CD4-positive, alpha-beta T cell treated with Interferon alpha-2 for 1 hour (primary cell): ENCODE measurements at places on chromosomes 13 and 19.
A peak's percentile ranks its signal among the peaks of the same experiment; 100 is the strongest.

DNA sequence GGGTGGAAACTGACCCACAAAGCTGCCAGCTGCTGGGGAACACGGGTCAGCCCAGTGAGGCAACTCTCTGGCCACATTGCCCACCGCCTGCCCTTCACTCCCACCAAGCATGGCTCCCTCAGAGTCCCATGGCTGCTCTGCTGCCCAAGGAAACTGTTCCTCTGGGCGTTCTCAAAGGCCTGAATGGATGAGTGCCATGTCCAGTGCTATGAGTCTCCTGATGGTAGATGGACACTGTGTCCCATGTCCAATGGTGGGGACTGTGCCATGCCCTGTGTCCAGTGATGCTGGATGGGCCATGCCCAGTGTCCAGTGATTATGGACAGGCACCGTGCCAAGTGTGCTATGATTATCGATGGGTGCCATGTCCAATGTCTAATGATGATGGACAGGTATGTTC lies 88.8 kb downstream of the ANKRD10 start:
- DNase-seq, result no peak

GRCh38 chr13:67175836-67176459 lies 54.2 kb downstream of the PCDH9 start:
- DNase-seq, result no peak

DNA sequence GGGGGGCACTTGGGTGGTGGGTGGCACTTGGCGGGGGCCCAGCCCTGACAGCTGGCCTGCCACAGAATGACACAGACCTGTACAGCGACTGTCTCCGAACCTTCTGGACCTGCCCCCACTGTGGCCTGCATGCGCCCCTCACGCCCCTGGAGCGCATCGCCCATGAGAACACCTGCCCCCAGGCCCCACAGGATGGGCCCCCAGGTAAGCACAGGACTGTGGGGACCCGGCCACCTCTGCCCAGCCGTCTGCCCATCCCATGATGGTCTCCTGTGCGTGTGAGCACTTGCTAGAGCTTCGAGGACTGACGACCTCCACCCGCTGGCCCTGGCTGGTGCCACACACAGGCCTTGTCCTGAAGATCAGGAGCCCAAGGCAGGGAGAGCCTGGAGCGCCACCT lies 32.0 kb downstream of the DHX34 start:
- DNase-seq, result no peak

DNA sequence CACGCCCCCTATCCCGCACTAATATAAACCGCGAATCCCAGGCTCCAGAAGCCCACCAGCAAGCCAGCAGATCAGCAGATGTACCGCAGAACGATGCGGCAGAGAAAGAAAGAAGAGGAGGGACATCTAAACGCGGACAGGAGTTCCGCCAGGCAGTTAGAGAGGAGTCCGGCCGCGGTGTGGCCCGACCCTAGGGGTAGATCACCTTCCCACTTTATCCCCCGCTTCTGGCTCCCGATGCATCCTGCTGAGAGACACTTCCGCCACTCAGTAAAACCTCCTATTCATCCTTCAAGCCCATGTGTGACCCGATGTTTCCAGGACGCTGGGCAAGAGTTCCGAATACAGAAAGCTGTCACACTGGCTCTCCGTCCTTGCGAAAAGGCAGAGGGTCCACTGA lies 1046.8 kb downstream of the SLITRK5 start:
- no peak for DNase-seq

DNA sequence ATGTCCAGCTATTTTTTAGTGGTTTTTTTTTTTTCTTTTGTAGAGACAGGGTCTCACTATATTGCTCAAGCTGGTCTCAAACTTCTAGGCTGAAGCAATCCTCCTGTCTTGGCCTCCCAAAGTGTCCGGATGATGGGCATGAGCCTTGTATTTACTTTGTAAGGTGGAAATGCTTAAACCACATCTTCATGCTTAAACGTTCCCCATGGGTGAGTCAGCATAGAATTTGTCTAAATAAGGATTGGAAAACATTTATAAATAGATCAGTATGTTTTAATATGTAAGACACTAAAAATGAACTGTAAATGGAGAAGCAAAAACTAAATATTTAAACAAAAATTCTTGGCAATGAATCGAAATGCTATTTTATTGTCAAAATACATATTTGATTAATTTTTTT lies 698.0 kb downstream of the PCDH9 start:
- no peak for DNase-seq

DNA sequence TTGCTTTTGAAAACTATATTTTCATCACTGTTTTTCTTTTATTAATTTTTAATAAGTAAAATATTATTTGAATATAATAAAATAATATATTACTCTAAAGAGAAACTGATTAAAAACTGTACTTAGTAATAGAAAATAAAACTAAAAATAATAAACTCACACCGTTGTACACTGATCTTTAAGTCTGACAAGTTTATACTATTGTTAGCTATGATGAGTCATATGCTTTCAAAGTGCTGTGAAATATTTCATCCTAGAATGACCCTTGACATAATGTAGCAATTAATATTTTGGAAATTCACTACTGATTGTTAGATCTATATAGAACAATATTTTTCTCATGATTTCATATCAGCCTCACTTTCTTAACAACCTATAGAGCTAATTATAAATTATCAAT lies 1040.6 kb upstream of the SPRY2 start:
- no peak for DNase-seq

DNA sequence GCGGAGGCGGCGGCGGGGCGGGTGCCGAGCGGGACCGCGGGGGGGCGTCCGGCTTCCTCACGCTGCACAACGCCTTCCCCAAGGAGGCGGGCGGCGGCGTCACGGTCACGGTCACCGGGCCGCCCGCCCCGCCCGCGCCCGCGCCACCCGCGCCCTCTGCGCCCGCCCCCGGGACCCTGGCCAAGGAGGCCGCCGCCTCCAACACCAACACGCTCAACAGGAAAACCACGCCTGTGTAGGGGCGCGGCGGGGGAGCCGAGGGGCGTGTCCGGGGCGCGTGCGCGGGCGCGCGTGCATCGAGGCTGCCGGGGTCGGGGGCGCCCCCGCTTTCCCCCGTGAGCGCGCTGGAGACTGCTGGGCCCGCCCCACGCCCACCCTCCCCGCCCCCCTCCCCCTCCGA lies 8.8 kb upstream of the CACNG6 start:
- peak; percentile 23 for DNase-seq

GRCh38 chr13:110964229-110965037 lies 49.6 kb upstream of the ANKRD10 start:
- no peak for DNase-seq

DNA sequence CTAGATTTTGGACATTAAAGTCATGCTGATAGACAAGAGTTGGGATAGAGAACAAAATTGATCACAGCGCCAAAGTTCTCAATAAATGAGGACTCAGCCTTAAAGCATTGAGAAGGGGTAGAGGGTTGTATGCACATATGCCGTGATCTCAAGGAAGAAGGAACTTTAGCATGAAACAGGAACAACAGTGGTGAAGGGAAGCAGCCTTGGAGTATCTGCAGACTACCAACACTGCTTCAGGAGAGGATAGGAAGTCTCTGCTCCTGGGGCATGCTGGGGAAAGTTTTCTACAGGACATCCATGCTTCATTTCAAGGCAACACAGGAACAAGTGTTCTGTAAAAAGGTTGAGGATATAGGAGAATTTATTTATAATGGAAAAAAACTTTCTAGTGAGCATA lies 111.9 kb upstream of the MLNR start:
- no peak for DNase-seq

DNA sequence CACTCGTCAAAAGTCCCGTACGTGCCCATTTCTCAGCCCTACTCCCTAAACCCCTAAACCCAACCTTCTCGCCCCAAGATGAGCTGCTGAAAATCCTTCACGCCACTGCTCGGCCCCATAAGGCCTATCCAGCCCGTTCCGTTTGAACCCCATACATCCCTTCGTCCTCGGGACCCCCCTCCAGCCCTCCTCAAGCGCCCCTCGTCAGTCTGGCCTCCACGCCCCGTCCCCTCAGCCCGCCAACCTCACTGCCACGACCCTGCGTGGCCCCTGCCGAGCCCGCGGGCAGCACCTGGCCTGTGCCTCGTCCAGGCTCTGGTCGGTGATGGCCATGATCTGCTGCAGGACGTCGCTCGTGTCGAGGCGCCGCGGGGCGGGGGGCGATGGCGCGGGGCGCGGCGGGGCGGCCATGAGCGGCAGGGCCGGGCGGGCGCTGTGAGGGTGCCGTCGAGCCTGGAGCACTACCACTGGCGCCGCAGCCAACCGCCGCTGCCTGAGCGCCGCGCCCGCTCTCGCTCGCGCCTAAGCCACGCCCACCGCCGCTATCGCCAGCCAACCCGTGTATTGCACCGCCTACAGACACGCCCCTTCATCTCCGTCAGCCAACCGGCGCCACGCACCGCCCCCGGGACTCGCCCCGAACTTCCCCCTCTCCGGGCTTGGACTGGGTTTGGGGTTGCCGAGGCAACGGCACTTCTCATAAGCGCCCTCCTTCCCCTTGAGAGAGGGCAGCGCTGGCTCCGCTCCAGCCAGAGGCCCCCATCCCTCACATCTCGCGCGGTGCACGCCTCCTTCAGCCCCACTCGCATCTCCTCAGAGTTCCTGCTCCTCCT lies at the start of gene PBX4:
PBX4 (minus strand) TSS at position 469 of the 833 bp plus-strand sequence; CDS start at position 411, 58 bp downstream.
- peak; percentile 99 for DNase-seq

DNA sequence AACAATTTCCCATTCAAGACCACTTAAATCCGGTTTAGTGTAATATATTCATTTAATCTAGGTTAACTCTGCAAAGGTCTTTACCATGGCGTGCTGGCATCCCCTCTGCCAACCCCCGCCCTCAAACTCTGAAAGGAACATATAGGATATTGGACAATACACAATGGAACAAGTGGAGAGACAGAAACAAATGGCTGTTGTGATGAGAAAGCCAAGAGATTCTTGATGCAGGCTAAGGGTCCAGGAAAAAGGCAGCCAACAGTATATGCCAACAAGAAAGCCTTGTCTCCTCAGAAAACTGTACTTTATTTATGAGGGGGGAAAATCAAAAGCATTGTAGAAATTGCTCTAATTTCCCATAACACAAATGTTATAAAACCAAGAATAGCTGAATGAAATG lies 407.3 kb upstream of the SGCG start:
- DNase-seq, result no peak

DNA sequence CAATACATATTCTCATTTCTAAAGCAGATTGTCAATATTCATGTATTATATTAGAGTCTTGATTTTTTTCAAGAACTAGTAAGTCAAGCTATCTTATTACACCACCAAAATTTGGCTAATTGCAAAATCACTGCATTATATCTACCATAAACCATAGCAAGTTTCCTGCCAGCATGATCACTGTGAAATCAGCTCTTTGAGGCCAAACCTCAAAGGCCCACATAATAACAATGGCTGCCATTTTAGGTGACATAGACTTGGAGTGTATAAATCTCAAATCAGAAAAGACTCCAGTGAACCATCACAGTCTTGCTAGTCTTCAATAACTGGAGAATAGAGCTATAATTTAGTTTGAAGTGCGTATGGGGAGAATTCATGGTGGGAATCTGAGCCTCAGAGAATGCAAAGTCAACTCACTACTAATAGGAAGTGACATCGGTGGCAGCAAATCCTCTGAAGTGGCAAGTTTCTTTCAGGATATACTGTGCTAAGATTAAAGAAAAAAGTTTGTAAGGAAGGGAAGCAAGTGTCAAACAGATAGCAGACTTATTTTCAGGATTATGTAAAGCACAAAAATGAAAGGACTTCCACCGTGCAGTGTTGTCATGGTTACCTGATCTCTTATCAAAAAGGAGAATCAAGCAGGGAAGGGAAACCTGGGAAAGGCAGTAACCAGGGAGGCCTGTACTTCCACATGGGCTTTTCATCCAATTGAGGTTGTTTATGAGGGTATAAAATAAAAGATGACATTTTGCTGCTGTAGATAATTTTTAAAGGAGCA lies 117.4 kb upstream of the FNDC3A start:
- DNase-seq, result no peak

GRCh38 chr13:32849369-32849768 lies 166.9 kb upstream of the KL start:
- DNase-seq, result no peak

DNA sequence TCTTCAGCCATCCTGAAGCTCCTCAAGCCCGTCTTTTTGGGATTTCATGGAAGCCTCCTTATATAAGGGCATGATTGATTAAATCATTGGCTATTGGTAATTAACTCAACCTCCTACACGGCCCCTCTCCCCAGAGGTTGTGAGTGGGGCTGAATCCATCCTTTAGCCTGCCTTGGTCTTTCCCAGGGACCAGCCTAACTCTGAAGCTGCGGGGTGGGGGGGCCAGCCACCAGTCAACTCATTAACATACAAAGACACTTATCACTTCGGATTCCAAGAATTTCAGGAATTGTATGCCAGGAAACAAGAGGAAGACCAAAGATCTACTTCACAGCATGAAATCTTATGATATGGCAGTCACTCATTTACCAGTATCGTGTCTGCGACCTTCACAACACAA lies 9.9 kb downstream of the COL4A1 start:
- no peak for DNase-seq

- DNase-seq, result no peak
These were observed 559.0 kb downstream of the TBC1D4 start for GRCh38 chr13:74922963-74923362.

DNA sequence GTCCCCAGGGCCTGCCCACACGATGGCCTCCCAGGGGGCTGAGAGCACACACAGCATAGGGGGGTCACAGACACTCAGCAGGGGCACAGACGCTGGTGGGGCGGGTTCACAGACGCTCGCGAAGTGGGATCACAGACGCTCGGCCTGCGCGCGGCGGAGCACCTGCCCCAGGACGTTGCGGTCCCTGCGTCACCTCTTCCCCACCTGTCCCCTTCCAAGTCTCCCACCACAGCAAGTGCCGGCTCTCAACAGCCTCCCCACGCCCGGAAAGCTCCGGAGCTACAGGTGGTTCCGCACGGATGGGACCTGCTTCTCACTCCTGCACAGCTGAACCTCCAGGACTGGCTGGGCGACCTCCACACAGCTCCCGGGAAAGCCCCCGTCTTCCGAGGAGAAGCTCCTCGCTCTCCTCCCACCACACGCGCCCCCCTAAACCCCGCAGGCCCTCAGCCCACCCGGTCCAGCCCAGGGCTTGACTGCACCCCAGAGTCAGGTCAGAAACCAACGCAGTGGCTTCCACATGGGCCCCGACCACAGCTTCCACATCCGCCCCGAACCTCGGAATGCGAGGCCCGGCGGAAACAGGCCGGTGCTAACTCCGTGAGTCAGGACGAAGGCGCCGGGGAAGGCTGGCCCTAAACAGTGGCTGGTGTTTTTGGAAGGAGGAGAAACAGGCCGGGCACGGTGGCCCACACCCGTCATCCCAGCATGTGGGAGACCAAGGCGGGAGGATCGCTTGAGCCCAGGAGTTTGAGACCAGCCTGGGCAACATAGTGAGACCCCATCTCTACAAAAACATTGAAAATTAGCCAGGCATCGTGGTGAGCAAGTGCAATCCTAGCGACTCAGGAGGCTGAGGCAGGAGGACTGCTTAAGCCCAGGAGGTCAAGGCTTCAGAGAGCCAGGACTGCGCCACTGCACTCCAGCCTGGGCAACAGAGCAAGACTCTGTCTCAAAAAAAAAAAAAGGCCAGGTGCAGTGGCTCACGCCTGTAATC lies 16.5 kb downstream of the BTBD2 start:
- no peak for DNase-seq
